ENCODE measurements at places on chromosomes 1 and 21.

- no peak for DNase-seq
These were observed 15.3 kb upstream of the PGBD5 start for GRCh38 chr1:230441183-230442029.

DNA sequence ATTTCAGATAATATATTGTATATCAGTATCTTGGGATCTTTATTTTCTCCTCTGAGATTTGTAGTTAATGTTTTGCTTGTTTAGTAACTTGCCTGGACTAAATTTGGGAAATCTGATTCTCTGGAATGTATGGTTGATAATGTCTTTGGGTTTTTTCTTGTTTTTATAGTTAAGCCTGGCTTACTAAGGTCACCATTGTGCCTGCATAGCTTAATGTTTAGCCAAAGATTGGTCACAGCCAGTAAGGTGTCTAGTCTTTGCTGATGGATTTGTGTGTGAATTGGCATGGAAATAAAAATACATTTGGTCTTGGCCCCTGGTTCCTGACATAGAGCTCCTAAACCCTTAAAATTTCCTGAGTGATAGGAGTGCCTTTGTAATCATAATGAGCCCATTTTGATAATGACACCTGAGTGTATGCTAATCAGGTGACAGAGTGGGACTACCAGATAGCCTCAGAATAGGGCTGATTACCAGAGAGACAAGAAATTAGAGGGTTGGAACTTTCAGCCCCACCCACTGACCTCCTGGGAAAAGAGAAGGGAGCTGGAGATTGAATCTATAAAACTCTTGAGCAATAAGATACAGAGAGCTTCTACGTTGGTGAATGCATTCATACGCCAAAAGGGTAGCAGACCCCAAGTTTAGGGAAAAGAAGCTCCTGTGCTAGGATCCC, 47.9 kb upstream of the NUF2 start:
- DNase-seq: no peak

- DNase-seq: no peak
These were observed 186.8 kb downstream of the LTN1 start for GRCh38 chr21:28805885-28806284.

DNA sequence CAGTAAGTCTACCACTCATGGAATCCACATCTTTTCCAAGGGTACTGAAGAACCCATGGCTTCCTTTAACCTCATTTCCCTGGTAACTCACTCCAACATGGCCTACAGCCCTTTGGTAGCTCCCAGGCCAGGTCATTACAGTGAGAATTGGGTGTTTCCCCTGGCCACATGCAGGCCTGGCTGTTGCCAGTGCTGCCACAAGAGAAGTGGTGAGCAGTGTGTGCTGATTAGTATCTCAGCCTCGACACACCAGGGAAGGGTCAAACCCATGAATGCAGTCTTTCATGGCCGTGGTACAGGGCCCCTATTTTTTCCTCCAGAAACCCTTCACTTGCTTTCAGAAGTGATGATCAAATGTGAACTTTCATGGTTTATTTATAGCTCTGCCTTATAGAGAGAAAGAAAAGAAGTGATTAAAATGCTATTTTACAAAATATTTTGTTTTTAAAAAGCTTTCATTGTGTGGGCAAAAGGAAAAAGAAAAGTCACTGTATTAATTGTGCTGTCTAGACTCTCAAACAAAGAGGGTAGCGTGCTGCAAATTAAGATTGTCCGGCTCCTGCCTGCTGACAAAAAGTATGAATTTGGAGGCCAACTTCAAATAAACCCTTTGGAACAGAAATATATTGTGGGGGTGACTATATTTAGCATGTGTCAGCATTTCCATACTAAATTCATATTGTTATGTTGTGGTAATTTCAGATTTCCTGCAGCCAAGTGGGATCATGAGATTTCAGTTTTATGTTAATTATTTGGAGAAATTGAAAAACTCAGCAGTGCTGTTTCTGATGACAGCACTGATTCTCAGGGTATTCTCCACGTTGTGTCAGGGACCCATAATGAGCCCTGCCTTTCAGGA, 62.0 kb upstream of the HOOK1 start:
- no peak for DNase-seq

GRCh38 chr1:113242481-113242880, 147.8 kb upstream of the MAGI3 start:
- DNase-seq: no peak
